Activated effector memory CD4-positive, alpha-beta T cell treated with anti-CD3 and anti-CD28 coated beads, Interleukin-2, amount 50 U/mL, for 16 hours (primary cell): ENCODE measurements at places on chromosomes 5 and 9.

- DNase-seq = no peak
These were observed 1.9 kb downstream of the HK3 start for GRCh38 chr5:176897263-176897662.

DNA sequence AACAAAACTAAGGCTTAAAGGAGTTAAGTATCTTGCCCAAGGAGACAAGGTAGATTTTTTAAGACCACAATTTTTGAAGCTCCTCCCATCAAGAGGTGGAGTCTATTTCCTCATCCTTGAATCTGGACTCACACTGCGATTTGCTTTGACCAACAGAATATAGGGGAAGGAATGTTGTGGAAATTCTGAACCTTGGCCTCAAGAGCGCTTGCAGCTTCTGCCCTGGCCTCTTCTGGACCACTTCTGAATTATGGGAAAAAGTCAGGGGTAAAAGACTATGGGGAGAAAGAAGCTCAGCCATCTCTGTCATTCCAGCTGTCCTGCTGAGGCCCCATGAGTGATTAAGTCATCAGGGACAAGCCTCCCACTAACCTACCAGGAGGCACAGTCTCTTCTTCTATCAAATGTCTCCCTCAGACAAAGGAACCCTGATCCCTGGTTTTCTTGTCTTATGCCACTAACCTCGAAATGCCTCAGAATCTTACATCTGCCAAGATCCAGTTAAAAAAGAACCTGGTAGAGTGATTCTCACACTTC, 25.9 kb downstream of the MAPKAP1 start:
- DNase-seq = no peak

DNA sequence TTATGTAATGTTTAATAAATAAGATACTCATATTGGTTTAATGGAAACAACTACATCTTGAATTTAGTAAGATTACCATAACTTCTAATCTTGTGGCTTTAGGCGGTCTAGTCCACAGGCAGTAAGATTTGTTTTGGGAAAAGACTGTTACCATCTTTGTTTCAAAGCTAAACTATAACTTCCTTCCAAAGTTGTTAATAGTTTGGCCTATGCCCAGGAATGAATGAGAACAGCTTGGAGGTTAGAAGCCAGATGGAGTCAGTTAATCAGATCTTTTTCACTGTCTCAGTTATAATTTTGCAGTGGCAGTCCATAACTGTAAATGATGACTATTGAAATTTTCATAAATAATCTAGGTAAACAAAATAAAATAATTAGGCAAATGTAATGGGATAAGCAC, 241.8 kb upstream of the KLF9 start:
- DNase-seq = no peak

DNA sequence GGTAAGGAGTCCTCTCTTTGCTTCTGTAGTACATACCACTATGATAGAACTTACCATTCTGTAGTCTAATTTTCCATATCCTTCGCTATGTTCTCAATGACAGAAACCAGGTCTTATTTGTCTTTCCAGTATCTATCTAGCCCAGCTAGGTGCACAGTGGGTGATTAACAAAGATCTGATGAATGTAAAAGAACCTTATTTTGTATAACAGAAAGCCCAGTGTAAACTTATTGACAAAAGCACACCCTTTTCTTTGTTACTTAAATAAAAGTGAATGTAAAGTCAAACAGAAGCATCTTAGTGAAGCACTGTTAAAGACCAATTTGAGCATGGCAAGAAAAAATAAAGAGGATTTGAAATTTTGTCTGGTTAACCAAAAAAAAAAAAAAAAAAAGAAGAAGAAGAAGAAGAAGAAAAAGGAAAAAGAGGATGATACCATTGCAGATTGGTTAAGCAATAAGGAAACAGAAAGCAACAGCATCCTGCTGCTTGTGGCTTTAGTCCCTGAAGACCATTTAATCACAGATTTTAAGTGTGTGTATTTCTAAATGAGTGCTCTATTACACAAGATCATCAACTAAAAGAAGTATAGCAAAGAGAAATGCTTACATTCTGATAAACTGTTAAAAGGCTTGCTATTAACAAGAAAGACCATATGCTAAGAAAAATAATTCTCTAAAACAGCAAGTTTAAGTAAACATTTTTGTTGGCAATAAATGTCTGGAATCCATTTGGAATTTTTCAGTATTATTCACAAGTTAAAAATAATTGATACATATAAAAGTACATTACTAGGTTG, 21.2 kb downstream of the MEGF9 start:
- no peak for DNase-seq

- DNase-seq = no peak
These were observed 5.7 kb downstream of the RCL1 start for GRCh38 chr9:4798281-4799032.

DNA sequence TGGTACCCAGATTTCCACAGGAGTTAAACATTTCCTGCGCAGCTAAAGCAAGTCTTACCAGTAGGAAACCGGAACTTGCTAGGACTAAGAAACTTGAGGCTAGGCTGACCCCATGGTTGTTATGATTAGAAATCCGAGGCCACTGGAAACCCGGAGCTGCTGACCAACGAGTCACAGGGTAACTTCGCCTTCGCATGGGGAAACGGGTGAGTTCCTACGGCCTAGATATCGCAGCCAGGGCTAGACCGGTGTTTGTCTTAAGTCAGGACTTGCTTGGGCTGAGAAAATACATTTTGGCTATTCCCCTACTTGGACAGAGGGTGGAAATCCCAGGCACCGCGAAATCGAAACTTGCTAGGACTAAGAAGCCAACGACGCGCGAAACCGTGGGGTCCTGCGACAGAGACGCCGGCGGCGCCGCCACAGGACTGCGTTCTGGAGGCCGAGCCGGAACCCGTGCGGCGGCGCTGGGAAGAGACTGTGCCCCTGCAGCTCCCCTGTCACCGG, 1.6 kb upstream of the ANXA2R start:
- peak; percentile 88 for DNase-seq

DNA sequence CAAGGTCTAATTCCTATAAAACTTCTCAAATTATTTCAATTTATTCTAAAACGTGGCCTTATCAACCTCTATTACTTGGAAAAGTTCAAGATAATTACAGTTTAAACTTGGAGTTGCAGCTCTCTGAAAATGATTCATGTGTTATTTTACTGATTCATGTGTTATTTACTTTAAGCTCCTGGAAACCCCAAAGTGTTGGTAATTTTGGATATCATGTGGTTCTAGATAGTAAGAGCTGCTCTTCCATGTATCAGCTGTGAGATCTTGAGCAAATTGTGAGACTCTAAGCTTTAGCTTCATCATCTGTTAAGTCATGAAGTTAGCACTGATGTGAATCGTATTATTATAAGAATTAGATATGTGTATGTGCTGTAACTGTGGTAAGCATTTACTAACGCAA, 749.2 kb downstream of the TLE4 start:
- DNase-seq = no peak

DNA sequence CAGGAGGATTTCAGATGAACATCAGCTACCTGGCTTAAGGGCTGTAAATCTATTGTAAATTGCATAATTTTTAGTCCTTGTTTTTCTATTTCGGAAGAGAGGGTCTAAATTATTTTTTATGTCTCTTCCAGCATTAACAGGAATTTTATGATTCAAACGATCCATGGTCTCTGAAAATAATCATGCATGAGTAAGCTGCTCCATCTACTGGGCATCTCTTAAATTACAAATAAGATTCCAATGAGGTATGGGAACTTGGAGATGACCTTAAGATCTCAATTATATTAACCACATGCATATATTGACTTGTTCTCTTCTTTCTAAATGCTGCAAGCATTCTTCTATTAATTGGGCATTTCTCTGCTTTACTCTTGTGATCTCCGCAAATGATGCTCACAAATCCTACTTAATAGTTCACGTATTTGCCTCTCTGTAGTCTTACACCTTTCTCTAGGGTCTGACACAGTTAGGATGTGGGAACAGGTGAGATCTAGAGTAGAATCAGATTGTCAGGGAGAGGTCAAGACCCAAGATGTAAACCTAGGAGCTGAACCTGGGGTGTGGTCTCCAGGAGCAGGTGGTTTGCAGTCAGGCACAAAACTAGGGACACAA, 86.9 kb downstream of the NUDT12 start:
- DNase-seq = no peak

DNA sequence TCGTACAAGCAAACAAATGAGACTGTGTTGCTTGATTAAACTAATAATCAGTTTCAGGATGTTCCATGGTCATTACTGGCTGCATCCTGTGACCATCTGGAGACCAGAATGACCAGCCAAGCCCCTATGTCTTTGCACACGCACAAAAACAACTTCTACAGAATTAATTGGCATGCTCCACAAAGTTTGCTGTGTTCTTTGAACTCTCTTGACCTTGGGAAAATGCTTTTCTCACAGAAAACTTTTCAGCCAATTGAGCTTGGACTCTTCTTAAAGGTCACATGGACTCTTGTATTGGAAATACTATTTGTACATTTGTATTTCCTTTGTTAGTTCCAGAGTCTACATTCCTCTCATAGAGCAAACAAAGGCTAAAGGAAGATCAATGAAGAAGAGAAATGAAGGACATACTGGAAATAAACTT, 147.8 kb downstream of the ARRDC3 start:
- DNase-seq = no peak

GRCh38 chr9:124358631-124359030, 56.6 kb downstream of the PSMB7 start:
- DNase-seq = no peak

DNA sequence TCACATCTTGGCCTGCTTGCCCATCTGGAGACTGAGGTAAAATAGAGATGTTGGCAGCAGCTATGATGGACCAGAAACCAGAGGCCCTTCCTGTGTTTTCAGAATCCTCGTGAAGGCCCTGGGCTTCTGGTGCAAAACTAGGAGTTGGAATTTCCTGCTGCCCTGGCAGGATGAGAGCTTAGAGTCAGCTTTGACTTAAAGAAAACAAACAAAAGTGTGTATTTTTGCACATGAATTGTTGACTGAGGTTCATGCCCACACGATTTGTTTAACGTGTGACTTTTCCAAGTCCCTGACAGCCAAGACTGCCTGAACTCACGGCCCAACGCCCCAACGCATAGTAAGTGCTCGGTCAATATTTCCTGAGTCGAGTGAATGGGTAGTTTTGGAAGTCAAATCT, 303.1 kb downstream of the MLLT3 start:
- no peak for DNase-seq

DNA sequence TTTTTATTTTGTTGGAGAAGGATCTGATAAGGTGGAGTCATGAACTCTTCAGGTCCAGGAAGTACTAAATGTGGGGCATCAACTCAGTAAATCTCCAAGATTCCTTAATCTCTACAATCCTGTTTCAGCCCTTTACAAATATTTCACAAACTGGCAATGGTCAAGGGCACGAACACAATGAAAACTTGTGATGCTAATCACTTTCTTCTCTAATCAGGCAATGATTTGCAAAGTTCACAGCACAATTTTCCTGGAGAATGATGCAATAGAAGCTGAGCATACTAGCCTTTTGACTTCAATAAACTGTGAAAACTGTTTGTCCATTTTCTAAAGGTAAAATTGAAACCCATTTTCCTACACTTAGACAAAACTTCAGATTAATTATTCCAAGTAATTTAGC, 16.9 kb downstream of the GDF9 start:
- DNase-seq = no peak

DNA sequence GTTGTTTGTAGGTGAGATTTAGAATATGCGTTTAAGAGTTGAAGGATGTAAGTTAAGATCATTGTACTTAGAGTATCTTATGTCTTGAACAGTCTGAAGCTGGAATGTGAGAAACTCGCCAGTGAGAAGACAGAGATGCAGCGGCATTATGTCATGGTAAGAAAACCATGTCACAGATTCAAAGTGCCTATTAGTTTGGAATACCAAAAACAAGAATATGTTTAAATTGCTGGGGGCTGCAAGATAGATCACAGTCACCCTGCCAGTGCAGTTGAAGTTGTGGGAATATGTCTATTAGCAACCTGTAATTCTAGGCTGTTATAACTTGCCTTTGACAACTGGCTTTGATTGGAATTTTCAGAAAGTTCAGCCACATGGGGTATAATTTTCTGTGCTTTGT, 3.0 kb downstream of the TLE4 start:
- DNase-seq = no peak

GRCh38 chr9:103361906-103362305, 366.8 kb downstream of the CYLC2 start:
- DNase-seq = no peak

- peak; percentile 70 for DNase-seq
These were observed 3.6 kb downstream of the ERGIC1 start for GRCh38 chr5:172837640-172838039.

- no peak for DNase-seq
These were observed 86.2 kb upstream of the PIK3R1 start for GRCh38 chr5:68129364-68129763.

- DNase-seq = no peak
These were observed 13.6 kb upstream of the SYNPO start for GRCh38 chr5:150626853-150627276.

DNA sequence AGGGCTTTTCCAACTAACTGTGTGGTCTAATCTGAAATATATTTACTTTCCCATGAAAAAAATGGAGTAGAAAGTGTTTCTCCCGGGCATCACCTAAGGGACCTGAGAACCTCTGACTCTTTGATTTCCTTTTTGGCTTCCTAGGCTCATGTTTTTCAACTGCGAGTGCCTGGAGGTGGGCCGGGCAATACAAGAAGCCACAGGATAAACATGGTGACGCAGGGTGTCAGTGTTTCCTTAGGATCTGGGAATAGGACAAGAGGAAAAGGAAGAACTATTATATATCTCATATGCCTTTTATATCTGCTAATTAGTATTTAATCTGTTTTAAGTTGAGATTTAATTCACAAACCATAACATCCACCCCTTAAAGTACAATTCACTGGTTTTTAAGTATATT, 11.4 kb upstream of the LECT2 start:
- no peak for DNase-seq

GRCh38 chr9:136806067-136806466, 1.7 kb upstream of the RABL6 start:
- no peak for DNase-seq

DNA sequence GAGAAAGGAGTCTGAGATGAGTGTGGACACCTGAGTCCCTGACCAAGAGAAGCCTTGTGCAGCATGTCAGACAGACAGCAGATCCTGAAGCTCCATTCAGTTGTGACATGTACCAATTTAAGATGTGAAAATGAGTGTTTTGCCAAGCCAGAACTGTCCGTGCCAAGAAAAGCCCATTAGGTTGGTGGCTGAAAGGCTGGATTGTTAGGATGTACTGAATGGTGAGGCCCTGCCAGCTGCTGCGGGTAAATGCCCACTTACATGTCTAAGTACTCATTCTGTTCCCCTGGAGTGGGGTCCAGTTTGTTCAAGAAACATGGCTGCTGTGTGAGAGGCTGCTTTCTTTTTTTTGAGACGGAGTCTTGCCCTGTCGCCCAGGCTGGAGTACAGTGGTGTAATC, 14.6 kb downstream of the DAPK1 start:
- DNase-seq = no peak

DNA sequence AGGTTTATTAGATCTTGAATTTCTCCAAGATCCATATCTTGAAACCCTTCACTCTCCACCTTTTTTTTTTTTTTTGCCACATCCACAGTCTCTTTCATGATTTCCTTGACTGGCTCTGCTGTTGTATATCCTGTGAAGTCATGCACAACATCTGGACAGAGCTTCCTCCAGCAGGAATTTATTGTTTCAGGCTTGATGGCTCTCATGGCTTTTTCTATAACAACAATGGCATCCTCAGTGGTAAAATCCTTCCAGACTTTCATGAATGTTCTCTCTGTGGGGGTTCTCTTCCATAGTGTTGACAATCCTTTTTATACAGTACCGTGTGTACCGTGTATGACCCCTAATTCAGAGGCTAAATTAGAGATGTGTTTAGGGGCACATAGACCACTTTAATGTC, 24.0 kb downstream of the RANBP17 start:
- DNase-seq = no peak

GRCh38 chr9:96382839-96383164, 709 bp downstream of the SLC35D2 start:
- DNase-seq = no peak
